ENCODE measurements at places on chromosomes 3 and 15.
A peak's percentile ranks its signal among the peaks of the same experiment; 100 is the strongest.

GRCh38 chr3:121736112-121736511, 13.4 kb downstream of the GOLGB1 start:
- DNase-seq = no peak

DNA sequence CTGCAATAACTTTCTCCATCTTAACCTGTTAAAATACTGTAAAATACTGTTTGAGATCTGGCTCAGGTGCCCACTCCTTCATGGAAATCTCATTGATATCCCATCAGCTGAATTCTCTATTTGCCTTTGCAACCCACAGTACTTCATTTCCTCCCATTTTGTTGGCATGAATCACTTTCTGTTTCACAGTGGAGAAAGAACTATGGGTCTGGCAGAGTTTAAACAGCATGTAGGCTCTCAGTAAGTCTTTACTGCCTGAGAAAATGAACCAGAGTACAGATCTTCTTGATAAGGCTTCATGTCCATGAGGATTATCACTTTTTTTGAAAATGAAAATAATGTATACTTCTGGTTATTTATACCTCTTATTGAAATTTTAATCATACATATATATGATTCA, 245.9 kb downstream of the NAALADL2 start:
- no peak for DNase-seq

GRCh38 chr3:5017925-5018531, 38.8 kb downstream of the BHLHE40 start:
- peak; percentile 88 for DNase-seq

GRCh38 chr3:197513953-197514785, 41.6 kb downstream of the BDH1 start:
- DNase-seq = no peak

DNA sequence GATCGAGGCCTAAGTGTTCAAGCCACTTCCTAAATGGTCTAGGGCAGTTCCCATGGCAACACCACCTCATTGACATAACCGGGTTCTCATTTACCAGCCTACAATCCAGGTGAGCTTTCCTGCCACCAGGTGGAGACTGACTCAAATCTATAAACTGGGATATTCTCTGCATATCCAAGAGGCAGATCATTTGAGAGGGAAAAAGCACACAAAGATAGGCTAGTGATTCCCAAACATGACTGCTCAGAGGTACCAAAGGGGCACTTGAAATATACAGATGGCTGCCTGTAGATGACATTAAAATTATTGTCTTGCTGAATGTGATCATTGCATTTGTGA, 141.3 kb upstream of the PROK2 start:
- DNase-seq = peak; percentile 24

- no peak for DNase-seq
Observed at GRCh38 chr3:52136513-52136912, 17.7 kb downstream of the POC1A start.

DNA sequence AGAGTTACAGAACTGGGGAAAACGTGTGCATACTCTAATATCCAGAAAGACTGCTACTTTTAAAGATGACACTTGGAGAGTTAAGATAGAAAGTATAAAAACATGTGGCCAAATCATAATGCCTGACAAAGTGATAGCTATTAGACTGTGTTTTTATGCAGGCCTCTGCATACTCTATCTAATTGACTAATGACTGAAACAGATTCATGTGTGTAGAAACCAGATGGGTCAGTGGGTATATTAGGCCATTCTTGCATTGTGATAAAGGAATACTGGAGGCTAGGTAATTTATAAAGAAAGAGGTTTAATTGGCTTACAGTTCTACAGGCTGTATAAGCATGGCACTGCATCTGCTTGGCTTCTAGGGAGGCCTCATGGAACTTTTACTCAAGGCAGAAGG, 71.5 kb downstream of the PPM1L start:
- DNase-seq = no peak

DNA sequence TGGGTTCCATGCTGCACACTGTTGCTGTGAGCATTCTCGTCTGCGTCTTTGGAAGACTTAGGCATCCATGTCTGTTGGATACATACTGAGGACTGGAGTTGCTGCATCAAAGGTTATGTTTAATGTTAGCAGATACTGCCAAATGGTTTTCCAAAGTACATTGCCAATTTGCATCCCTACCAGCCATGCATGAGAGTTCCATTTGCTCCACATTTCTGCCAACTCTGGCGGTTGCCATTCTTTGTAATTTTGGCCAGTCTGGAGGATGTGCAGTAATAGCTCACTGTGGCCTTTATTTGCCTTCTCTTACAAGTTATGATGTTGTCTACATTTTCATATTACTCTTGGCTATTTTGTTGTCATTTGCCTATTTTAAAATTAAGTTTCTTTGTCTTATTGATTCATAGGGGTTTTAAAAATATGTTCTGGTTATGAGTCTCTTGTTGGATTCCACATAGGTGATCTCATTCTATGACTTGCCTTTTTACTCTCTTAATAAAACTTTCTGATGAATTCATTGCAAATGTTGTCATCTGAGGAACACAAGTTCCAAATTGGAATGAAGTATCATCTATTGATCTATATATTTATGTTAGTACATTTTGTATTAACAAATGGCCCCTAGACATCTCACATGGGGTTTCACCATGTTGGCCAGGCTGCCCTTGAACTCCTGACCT, 42.1 kb downstream of the FBLN2 start:
- no peak for DNase-seq

All from hematopoietic multipotent progenitor cell treated with erythropoietin and hydrocortisone succinate and interleukin-3 and kit ligand, for 4 days (in vitro differentiated cells).